Activated CD4-positive, alpha-beta T cell treated with anti-CD3 and anti-CD28 coated beads, Interleukin-2, amount 10 ng/mL, durations not matched to agents 7 days and 5 days (primary cell): ENCODE measurements at places on chromosomes 11 and 22.

- no peak overlapping the region for H3K4me3 ChIP-seq
- H3K4me1 ChIP-seq, result no peaks in the 10 kb centered on the region
- DNase-seq, result peak; percentile 4
- H3K27me3 ChIP-seq, result peaks cover 9% of the 10 kb centered on the region
- H3K36me3 ChIP-seq, result no peaks in the 10 kb centered on the region
These were observed 161.0 kb upstream of the B3GAT1 start for GRCh38 chr11:134572741-134573675.

GRCh38 chr11:59187035-59187434 lies 15.1 kb downstream of the DTX4 start:
- no peak overlapping the region for H3K27ac ChIP-seq
- H3K27me3 ChIP-seq, result no peaks in the 10 kb centered on the region
- no peak for DNase-seq
- no peaks in the 10 kb centered on the region for H3K36me3 ChIP-seq
- H3K4me1 ChIP-seq, result no peaks in the 10 kb centered on the region

- no peak overlapping the region for H3K27ac ChIP-seq
- DNase-seq, result no peak
- no peaks in the 10 kb centered on the region for H3K36me3 ChIP-seq
- H3K27me3 ChIP-seq, result no peaks in the 10 kb centered on the region
These were observed 27.9 kb downstream of the PIWIL4 start for GRCh38 chr11:94595076-94595475.

- H3K27ac ChIP-seq, result no peak overlapping the region
- no peak for DNase-seq
- H3K4me3 ChIP-seq, result no peak overlapping the region
- peaks cover 2% of the 10 kb centered on the region for H3K27me3 ChIP-seq
These were observed 36.4 kb upstream of the PTPRJ start for GRCh38 chr11:47943721-47944586.
